ENCODE measurements at places on chromosomes 12 and 14.

GRCh38 chr12:131592972-131593371 is 117.9 kb upstream of the SFSWAP start:
- DNase-seq = no peak

GRCh38 chr14:51095854-51096823 is 1.2 kb upstream of the TRIM9 start:
- DNase-seq = peak; percentile 33

GRCh38 chr12:131351319-131352028 is 359.4 kb upstream of the SFSWAP start:
- no peak for DNase-seq

- DNase-seq = no peak
Measured at GRCh38 chr14:100609941-100610391, 22.7 kb upstream of the BEGAIN start.

- DNase-seq = peak; percentile 29
Measured at GRCh38 chr12:127245009-127245408, 1022.0 kb upstream of the TMEM132C start.

DNA sequence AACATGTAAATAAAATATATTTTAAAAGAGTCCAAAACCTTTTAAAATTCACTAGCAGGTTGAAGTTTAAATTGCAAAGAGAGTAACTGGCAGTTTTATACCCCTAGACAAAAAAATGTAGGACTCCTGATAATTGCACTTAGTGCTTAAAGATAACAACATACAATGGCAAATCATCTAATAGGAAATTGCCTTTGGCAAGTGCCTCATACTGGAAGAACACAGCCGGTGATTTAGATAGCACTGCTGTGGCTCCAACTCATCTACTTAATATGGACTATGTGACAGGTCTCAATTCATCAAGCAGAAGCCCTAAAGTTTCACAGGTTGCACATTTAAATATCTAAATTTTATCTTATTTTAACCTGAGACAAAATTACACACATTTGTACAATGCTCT is 13.4 kb downstream of the C12orf50 start:
- no peak for DNase-seq

DNA sequence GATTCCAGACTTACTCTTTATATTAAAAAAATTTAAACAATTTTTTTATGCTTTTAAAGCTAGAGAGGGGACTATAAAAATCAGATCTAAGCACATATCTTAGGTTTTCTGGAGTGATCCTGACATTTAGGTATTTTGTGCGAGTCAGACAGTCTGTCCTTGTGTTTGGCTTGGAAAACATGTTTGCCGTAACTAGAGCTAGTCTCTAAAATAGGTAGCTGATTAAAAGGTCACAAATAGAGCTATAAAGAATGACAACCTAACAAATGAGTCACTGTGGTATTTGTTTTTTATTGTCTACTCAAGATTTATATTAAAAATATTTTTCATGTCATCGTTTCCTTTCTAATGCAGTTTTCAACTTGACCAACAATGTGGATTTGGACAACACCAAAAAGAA is 73.4 kb downstream of the MNAT1 start:
- DNase-seq = peak; percentile 16

GRCh38 chr14:56293506-56293905 is 175.3 kb downstream of the PELI2 start:
- no peak for DNase-seq

GRCh38 chr12:6752167-6752920 is 597 bp downstream of the MLF2 start:
- peak; percentile 65 for DNase-seq

DNA sequence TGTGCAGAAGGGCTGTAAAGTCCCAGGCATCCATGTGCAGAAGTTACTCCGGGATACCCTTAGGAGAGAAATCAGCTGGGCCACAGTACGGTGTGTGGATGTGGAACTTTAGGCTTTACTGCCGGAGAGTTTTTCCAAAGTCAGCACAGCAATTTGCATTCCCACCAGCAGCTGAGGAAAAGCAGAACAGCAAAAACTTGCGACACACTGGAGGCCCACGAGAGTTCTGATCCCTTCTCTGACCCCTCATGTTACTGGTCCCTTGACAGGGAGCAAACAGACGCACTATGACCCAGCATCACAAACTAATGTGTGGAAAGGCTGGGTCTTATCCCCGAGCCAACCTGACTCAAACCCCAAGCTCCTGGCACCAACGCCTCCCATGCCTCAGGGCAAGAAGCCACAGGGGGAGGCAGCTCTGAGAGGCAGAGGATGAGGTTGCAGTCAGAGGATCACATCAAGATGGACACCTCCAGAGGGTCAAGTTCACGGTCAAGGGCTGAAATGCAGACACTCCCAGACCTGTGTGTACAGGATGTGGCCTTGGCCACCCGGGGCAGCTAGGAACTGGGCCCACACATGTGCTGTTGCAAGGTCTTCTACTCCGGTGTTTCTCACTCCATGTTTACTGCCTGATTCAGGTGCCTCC is 38.6 kb downstream of the CCDC88C start:
- DNase-seq = no peak

DNA sequence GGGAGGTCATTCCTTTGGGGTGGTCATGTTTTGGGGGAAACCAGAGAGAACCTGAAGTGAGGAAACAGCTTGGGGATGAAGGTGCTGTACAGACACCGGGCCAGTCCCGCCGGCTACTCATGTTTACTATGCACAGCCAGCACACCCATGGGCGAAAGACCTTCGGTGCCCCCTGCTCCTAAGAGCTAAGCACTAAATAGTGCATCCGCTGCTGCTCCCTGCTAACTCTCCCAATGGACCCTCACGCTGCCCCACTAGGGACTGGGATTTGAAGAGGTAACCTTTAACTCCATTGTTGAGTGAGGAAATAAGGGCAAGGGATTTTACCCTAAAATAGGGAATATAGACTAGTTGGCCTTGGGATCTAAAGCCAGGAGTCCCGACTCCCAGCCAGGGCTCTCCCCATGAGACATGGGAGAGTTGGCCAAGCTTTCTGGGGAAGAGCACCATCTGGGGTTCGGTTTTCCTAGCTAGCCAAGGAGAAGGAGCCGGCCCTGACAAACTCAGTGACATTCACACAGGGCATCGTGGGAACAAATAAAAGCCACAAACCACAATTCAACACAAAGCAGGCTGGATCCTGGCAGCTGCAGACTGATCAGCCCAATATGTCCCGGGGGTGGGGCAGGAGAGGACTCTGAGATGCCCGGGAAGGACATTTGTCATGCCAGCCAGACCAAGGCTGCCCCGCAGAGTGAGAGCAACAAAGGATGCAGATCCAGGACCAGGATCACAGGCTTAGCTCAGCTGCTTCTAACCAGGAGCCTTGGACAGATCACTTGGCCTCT is 91.7 kb downstream of the SINHCAF start:
- DNase-seq = no peak

DNA sequence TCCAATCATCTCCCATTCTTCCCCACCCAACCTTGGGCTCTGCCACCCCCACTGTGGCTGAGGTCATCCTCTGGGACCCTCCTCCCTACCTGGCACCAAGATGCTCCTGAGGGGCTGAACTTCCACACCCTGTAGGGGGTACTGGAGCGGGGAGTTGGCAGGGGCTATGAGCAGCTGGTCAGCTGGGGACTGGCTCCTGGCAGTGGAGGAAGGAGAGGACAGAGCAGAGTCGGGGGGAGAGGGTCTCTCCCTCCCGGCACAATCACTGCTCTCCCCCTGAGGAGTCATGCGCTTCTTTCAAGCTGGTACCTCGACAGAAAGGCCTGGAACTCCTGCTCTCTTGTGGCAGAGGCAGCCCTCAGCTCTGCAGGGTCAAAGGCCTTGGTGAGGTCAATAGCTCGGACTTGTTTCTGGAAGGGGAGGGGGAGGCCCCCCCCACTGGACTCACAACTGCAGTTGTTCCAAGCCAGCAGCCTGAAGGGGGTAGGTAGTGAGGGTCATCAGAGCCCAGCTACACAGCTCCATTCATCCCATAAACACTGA is 2.0 kb downstream of the B4GALNT1 start:
- no peak for DNase-seq

DNA sequence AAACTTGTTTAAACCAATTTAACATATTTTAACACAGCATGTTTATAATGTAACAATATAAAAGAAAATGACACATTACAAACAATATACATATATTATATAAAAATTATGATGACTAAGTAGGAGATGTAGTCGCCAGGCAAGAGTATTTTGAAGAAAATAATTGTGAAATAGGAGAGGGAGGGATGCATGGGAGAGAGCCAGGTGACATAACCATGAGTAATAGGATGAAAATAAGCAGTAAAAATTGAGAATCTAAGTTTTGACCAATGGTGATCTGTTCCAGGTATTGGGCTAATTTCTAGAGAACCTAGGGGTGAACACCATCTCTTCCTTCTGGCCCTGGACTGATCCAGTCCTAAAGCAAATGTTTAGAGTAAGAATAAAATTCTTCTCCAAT is 315.2 kb upstream of the G2E3 start:
- DNase-seq = peak; percentile 68

GRCh38 chr12:102816816-102817434 is 100.1 kb downstream of the PAH start:
- DNase-seq = peak; percentile 28

GRCh38 chr12:14303661-14304155 is 61.8 kb upstream of the ATF7IP start:
- DNase-seq = no peak

DNA sequence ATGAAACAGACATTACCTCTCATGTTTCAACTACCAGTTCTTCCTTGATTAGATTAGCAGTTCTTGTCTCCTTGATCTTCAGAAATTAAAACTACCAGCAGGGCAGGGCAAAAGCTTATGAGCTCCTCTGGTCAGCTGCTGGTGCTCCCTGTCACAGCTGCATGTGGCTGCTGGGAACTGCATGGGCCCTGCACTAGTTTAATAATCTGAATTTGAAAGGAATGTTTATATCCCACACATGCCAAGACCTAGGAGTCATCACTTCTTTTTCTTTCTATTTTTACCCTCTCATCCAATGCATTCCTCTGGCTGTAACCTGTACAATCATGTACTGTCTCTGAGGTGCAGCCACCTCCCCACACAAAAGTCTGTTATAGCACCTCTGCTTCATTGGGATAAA is 73.9 kb downstream of the ARMH4 start:
- peak; percentile 90 for DNase-seq

- no peak for DNase-seq
Measured at GRCh38 chr12:77005611-77006098, 59.7 kb downstream of the E2F7 start.

GRCh38 chr12:72272731-72273498 is 745 bp downstream of the TRHDE start:
- peak; percentile 50 for DNase-seq

DNA sequence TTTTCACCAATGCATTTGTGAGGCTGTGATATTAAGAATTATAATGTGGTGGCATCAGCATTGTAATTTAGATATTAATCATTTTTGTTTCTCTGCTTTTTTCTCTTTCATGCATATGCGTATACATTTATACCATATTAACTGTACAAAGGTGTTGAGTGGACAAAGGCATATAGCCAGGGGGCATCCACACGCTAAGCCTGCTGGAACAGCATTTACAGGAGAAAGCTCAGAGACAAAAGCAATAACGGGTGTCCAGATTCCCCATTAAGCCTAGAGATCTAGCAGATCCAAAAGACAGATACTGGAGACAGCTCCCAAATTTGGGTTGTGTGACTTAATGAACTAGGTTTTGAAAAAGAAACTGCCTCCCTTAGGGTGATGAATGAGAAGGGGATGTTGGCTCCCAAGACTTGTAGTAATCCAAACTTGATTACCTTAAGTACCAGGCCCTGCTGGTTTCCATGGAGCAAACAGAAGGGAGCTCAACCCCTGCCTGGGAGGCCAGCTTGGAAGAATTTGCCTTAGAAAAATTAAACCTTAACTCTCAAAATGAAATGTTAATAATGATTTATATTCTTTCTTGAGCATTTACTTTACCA is 181.9 kb downstream of the SLC6A15 start:
- no peak for DNase-seq

GRCh38 chr14:53285821-53286220 is 132.7 kb upstream of the DDHD1 start:
- DNase-seq = no peak

DNA sequence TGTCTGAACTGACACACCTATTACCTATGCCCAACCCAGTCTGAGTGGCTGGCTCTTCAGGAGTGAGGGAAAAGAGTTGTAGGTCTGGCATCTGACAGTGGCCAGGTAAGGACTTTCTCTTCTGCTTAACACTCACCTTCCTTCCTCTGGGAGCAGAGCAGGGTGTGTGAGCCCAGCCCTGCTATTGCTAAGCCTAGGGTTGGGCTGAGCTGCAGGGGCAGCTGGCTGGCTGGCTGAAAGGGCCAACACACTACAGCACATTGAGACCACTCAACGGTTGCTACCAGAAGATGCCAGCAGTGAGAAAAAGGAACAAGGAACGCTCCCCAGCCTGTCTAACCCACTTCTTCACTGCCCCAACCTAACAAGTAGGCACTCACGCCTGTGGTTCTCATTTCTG is 201.2 kb downstream of the DPF3 start:
- no peak for DNase-seq

DNA sequence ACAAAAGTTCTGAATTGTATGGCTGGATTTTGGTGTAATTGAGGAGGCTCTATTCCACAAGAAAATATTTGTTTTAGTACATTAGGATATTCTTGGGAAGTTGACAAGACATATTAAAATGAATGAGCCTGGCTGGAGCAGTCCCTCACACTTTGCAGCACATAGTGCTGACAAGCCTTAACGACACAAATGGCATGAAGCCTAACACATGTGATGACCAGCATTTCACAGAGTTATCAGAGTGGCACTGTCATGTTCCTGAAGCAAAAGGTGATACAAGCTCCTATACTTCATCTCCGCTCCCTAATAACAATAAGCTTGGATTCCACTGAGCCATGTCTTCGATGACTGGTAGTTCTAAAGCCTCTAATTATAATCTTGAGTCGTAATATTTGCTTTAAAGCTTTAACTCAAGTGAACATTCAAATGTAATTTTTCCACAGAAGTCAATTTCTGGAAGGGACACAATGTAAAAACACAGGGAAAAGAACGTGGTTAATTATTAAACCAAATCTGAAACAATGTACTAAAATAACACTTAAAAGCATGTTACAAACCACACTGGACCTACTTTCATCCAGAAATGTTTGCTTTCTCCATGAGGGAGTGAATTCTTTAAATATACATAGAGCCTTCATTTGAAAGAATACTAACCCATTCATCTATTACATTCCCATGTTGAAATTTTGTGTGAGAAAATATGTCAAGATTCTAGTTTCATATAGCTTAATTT is 49.6 kb downstream of the GRIP1 start:
- no peak for DNase-seq

- DNase-seq = no peak
Measured at GRCh38 chr12:10891937-10892336, 7.9 kb upstream of the PRH1 start.

- DNase-seq = peak; percentile 61
Measured at GRCh38 chr14:23147676-23148075, 28.6 kb upstream of the CEBPE start.

DNA sequence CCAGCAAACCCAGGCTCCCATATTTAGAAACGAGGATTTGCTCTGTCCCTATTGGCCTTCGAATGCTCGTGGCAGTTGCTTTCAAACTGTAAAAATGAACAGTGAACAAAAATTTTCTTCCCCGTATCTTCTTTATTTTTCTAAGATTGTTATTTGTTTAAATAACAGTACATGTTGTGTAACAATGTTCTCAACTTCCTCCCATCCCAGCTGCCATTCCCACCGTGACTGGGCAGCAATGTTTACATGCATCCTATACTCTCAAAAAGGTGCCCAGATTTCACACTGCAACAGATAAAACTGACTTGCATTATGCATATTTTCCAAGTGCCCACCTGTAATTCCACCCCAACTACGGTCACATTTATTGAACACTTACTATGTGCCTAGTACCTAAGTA is 12.8 kb downstream of the VCPKMT start:
- DNase-seq = no peak

- DNase-seq = no peak
Measured at GRCh38 chr14:43591776-43592175, 915.3 kb downstream of the FSCB start.

Data from fibroblast of skin of right biceps (primary cell).